ENCODE measurements at places on chromosomes 4 and X.
A peak's percentile ranks its signal among the peaks of the same experiment; 100 is the strongest.

GRCh38 chr4:153777421-153777820, 11.5 kb downstream of the SFRP2 start:
- DNase-seq: no peak

DNA sequence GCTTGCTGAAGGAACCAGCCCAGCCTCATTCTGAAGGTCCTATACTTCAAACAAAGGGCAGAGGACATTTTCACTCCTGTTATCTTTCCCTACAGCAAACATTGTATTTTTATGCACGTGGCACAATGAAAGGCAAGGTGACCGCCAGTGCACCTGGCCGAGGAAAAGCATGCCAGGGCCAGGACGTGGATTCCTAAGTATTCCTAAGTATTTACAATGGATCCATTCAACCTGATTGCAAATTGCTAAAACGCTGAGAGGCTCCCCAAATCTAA, 127.9 kb upstream of the FTHL17 start:
- DNase-seq: no peak

DNA sequence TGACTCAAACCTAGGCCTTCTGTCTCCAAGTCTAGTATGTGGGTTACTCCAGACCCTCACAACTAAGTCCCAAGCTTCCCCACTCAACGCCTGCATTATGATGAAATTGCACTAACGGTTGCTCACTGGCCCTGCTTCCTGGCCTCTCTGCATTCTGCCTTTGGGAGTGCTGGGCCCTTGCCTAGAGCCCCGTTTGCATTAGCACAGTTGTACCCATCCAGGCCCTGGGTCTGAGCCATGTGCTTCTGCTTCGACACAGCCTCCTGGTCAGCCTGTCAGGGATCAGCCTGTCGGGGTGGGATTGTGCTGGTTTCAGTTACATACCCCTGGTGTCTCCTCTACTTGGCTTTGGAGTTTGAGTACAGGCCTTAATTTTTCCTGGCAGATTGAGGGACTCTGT, 58.4 kb downstream of the DCUN1D4 start:
- DNase-seq: no peak

- no peak for DNase-seq
Observed at GRCh38 chrX:147850875-147851274, 60.8 kb upstream of the FMR1 start.

GRCh38 chr4:180587379-180587778, 1655.8 kb upstream of the TENM3 start:
- no peak for DNase-seq

- no peak for DNase-seq
Observed at GRCh38 chrX:17005712-17006368, 59.4 kb downstream of the REPS2 start.

GRCh38 chr4:3660086-3660927, 105.9 kb upstream of the ADRA2C start:
- DNase-seq: no peak

- DNase-seq: no peak
Observed at GRCh38 chr4:94826206-94826605, 68.5 kb downstream of the BMPR1B start.

GRCh38 chrX:70301716-70302115, 11.8 kb downstream of the KIF4A start:
- no peak for DNase-seq

- DNase-seq: no peak
Observed at GRCh38 chr4:156954587-156954986, 17.0 kb downstream of the PDGFC start.

DNA sequence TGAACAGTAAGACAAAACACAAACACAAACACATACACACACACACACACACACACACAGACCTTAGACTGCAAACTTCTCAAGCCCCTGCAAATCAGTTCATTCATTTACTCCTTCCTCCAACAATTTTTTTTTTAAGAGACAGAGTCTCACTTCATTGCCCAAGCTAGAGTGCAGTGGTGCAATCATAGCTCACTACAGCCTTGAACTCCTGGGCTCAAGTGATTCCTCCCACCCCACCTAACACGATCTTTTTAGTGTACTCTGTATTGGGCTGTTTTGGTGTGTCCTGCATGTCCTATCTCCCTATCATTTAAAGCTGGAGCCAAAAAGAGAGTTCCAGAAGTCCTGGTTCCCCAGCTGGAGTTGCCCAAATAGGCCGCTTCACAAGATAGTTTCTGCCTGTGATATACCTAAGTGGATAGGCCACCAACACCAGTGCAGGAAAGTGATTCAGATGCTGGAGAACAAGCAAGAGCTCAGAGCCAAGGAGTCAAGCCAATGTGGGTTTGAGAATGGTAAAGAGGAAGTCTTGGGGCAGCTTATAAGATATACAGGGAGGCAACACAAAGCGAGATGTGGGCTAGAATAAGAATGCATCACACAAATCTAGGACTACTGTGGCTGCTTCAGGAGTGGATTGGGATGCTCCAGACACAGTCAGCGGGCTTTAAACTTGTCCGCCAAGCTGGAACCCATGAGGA, 85.4 kb upstream of the RAPGEF2 start:
- DNase-seq: no peak

DNA sequence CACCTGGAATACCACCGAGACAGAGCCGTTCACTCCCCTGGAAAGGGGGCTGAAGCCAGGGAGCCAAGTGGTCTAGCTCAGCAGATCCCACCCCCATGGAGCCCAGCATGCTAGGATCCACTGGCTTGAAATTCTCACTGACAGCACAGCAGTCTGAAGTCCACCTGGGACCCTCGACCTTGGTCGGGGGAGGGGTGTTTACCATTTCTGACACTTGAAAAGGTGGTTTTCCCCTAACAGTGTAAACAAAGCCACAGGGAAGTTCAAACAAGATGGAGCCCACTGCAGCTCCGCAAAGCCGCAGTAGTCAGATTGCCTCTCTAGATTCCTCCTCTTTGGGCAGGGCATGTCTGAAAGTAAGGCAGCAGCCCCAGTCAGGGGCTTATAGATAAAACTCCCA, 243.2 kb downstream of the RASL11B start:
- no peak for DNase-seq

DNA sequence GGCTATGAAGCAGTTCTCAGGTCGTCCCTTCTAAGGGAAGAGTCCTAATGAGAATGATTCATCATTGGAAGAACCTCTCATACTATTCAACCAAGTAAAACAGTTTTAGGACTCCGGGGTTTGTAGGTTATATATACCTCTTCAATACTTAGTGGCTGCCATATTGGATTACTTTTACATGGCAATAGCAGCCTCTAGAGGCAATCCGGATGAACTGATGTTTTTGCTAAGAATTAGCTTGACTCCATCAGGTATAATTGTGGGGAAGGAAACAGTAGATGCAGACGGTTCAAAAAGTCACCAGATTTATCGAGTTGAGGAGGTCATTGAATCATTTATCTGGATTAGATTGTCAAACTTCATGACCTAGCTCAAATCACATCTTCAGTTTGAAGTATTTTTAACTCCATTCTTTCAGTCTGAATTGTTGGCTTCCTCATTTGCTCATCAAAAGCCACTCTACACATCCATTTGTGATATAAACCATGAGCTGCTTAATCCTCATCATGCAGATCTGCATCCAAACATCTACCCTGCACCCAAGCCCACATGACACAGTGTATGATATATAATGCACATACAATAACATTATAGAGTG, 28.4 kb downstream of the GUCY1B1 start:
- DNase-seq: peak; percentile 47

GRCh38 chr4:187238646-187239045, 515.0 kb upstream of the FAT1 start:
- DNase-seq: no peak

DNA sequence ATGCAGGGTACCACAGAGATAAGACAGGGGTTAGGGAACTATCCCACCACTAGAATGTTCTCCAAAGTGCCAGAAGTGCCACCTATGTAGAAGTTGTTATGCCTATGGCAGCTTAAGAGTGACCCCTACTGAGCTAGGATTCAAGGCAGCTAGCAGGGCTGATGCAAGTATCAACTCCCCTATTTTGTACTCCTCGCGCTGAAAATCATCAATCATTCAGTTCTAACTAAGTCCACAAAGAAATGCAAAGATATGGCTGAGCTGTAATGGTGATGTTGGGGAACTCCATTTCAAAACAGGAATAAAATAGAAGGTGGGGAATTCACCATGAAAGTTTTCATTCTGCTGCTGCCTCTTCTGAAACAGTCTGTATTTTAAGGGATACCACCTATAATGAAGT, 13.8 kb downstream of the ACSL4 start:
- DNase-seq: no peak

DNA sequence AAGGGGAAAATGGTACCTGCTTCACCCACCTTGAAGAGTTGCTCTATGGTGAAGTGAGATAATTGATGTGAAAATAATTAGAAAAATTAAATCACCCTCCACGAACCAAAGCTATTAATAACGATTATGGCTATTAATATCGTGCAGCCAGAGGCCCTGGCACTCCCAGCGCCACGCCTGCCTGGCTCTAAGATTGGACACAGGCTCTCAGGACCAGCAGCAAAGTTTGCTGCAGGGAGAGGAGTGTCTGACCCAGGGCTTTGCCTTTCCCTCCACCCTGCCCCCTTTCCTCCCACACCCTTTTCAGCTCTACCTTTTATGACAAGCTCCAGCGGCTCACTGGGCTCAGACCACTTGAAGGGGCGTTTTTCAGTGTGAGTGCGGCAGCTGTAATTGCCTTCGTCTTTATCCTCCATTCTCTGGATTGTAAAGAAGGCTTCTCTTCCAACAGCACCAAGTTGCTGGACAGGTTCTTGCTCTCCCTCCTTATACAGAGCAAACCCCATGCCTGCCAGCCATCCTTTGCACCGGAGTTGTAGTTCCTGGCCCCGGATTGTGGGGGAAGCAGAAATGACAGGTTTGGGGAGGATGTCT, 11.5 kb downstream of the IGSF1 start:
- no peak for DNase-seq

DNA sequence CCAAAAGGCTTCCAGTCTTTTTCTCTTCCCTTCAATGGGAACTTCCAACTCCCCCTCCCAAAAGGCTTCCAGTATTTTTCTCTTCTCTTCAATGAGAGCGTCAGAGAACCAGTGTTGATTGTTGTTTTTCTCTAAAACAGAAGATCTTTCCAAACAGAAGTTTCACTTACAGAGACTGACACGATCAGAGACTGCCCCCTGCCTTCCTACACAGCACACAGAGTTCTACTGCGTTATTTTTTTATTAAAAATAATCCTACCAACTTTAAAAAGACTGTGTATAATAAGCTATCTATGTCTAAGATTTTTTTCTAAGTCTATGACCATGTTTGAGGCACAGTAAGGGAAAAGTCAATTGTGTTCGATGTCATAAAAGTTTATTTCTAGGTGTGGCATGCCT, 3.5 kb upstream of the HTR2C start:
- DNase-seq: no peak

GRCh38 chr4:44257461-44257860, 191.1 kb downstream of the KCTD8 start:
- no peak for DNase-seq

- DNase-seq: peak; percentile 16
Observed at GRCh38 chr4:36676139-36677050, 395.0 kb downstream of the DTHD1 start.

GRCh38 chr4:153520801-153521329, 54.7 kb downstream of the TMEM131L start:
- DNase-seq: no peak

DNA sequence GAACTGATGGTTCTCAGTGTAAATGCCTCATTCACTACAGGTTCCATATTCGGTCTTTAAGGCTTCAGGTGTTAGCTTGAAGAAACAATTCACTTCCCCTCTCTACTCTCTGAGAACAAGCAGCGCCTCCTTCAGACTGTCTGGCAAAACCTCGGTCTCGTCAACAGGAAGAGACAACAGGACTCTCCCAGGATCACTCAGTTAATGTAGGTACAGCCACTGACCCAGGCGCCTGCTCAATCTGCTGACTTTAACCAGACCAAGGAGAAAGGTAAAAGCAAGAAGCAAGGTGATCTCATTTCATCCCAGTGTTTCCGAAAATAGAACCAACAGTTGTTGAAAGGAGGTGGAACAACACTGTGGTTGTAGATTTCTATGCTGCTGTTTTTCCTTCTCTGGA, 102.2 kb downstream of the SLC2A9 start:
- DNase-seq: no peak

- no peak for DNase-seq
Observed at GRCh38 chrX:34961662-34962061, 19.1 kb downstream of the FAM47B start.

GRCh38 chr4:896216-896615, 35.9 kb downstream of the GAK start:
- DNase-seq: no peak

GRCh38 chr4:99383833-99384392, 31.4 kb upstream of the ADH1C start:
- peak; percentile 80 for DNase-seq

DNA sequence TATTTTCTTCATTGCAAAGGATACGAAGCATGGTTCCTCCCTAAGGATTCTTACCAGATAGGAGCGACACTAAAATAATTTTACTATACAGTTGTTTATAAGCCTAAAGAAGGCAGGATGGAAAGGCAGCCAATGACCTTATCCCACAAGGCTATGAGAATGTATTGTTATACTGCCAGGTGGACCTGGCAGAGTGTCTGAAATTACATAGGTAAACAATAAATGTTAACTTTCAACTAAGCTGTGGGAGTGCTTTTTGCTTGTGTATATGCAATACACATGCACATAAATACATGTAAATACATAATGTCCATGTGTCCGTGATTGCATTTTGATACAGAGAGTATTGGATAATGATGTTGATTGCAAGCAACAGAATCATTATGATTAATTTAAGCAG, 850.6 kb downstream of the CENPC start:
- no peak for DNase-seq

DNA sequence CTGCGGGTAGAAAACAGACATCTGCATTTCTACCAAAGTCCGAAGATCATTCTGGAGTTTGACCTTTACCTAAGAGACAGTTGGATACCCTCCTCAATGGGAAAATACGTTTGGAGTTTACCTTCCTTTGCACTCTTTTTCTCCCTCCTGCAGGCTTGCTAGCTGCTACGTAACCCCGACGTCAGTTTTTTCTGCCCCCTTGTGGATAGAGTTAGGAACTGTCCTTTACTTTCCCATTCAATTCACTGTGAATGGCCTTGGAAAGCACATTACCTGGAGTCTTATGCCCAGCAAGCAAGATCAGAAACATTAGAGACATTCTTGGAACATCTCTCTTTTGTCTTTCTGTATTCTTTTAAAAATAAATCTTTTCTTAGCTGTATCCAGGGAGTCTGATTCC, 250.7 kb downstream of the NAP1L3 start:
- DNase-seq: peak; percentile 16

DNA sequence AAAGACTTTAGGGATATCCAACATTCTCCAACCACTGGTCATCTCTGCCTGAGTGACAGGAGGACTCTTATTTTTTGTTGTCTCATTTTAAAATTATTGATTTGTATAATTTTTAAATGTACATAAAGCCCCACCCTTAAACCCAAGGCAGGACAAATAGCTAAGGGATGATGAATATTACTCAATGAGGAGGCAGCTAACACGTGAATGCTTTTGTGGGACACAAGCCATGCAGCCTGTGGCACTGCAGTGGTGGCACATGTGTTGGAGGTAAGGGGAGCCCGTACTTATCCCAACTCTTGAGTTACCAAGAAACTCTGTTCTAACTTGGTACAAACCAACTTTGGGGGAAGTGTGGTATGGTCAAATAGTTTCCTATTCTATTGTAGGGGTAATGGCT, 19.5 kb downstream of the MID1IP1 start:
- no peak for DNase-seq

GRCh38 chrX:72467135-72467534, 105.5 kb downstream of the HDAC8 start:
- DNase-seq: no peak

- no peak for DNase-seq
Observed at GRCh38 chr4:112515198-112516065, 548 bp downstream of the NEUROG2 start.
